ENCODE measurements at places on chromosomes 7 and 10.

DNA sequence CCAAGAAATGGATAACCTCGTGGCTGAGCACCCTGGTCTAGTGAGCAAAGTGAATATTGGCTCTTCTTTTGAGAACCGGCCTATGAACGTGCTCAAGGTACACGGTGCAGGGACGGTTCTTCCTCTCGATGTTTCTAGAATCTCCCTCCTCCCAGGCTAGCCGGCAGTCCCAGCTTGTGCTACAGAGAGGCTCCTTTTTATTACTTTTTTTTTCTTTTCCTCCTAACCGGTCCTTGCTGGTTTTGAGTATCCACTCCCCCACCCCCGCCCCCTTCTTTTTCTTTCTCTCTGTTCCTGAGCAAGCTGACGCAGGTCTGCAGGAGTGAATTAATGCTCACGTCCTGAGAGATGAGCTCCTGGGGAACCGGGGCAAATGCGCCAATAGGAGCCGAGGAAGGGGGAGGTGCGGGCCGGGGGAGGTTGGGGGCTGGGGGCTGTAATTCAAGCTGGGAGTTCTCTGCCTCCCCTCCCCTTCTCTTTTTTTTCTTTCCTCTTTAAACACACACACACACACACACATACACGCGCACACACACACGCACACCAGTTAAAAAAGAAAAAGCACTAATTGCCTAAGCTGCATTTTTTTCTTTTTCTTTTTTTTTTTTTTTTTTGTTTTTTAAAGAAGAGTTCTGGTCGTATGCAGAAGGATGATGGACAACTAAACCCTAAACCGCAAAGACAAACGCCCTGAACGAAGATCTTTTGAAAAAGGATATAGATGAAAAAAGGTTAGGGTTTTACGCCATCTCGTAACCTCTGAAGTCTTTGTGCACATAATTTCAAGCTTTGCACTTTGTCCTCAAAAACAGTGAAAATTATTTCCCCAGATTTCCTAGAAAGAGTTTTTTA lies 6.6 kb downstream of the CPA2 start:
- peak; percentile 68 for DNase-seq

DNA sequence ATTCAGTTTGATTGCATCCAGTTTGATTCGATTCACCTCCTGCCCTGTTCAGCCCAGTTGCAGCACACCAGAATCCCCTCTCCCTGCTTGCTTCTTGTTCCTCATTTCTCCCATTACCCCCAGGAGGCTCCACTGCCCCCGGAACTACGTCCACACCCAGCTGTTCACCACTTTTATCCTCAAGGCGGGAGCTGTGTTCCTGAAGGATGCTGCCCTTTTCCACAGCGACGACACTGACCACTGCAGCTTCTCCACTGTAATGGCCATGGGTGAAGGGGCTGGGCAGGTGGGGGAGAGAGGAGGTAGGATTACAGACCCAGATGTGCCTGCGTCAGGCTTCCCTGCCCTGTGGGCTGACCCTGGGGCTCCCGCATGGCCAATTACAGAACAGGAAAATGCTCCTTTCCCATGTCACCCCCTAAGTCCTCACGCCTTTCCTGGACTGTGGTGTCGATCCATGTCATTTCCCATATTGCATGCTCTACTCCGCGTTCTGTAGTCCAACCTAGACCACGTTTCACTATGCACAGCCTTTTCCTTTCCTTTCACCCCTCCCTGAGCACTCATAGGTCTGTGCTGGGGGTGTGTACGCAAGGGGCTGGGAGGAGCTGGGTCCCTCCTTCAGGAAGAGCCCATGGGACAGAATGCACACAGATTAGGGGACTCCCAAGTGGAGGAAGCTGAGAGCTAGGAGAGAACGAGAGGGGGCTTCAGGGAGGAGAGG lies 8.2 kb downstream of the GHRHR start:
- no peak for DNase-seq

GRCh38 chr10:31145986-31146385 lies 114.3 kb upstream of the ZNF438 start:
- no peak for DNase-seq

DNA sequence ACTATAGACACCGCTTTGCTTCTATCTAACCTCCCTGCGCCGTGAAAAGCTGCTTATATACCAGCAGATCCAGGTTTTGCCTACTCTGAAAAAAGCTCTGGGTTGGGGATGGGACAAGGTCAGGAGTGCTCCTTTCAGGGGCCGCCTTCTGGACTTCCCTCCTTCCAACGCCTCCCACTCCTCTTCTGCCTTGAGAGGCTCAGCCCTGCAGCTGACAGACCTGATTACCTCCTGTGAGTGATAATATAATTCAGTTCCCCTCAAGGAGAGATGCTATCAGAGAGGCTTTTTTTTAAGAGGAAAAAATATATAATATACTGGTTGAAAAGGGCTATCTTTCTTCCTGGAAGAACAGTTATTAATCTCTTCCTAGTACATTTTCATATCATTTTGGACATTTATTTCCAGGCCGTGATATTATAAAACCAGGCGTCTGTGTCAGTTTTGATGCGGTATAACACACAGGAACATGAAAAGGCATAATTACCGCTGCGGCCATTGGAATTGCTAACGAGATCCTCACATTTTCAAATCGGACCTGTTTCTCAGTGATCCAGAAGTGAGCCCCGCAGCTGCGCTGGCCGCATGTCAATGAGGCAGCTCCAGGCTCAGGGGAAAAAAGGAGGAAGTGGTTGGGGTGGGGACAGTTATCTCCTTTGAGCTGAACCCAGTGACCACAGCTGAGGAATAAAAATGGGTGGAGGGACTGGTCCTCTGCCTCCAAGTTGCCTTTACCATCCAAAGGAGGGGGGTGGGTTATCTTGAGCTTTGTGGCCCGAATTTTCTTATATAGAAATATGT lies 457.1 kb downstream of the TYW1 start:
- DNase-seq = no peak

DNA sequence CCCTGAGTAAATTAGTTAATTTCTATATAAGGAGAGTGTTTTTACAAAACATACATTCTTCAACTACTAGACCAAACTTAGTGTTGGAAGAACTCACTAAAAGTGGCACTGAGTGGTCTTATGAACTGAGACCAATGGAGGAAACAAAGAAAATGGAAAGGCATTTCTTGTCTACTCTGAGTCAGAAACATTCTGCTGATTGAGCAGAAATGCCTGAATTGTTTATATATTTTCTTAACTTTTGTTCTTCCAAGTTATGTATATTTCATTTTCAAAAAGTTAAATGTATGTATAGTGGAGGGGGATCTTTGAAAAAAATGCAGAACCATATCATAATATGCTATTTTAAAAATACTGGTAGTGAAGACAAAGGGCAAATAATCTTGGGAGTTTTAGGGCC lies 320.7 kb downstream of the HGF start:
- peak; percentile 15 for DNase-seq

Data from fibroblast of skin of scalp (primary cell).